ENCODE measurements at places on chromosomes 7 and 10.

DNA sequence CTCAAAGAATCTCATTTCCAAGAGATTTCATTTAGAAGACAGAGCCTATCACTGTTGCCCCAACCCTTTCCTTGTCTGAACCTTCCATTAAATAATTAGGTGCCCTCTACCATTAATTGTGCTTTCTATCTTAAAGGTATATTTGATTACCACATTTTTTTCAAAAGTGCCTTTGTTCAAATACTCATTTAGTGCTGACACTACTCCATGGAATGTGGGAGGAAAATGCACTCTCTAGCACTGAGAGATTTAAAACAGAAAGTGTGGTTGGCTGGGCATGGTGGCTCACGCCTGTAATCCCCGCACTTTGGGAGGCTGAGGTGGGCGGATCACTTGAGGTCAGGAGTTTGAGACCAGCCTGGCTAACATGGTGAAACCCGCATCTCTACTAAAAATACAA lies 119.8 kb downstream of the CACNA2D1 start:
- DNase-seq = no peak

GRCh38 chr10:98354491-98354890 lies 60.5 kb downstream of the PYROXD2 start:
- no peak for DNase-seq

DNA sequence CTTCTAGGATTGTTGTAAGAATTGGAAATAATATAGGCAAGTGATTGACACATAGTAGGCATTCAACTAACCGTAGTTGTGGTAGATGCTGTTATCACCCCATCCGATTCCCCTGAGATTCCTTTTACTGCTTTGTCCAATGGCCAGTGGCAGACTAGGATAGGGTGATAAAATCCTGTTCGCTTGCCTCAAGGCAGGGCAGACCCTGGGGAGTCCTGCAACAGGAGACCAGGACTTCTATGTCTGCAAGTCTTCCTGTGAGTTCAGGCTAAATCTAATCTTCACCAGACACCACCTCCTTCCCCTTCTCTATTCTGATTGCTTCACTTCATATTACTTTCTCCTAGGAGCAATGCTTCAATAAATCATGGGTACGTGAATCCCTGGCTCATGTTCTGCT lies 42.8 kb upstream of the CREB5 start:
- DNase-seq = no peak

DNA sequence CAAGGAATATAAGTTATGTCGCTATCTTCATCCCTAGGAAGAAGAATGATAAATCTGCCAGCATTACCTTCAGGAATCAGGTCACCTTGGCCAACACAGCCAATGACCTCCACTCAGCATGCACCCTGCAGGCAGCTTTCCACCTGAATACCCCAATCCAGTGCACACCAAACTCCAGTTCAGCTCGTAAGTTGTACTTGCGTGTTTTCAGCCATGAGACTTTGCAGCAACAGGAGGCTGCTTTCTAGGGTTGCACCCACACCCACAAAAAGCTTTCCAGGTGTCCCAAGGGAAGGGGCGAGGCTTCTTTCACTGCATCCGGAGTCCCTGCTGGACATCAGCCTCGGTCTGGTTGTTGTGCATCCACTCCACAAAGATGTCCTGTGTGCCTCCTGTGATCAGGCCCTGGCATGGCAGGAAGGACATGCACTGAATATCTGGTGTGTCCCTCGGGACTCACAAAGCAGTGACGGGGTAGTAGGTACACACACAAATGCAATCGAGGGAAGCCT lies 282.9 kb downstream of the GRID1 start:
- no peak for DNase-seq

DNA sequence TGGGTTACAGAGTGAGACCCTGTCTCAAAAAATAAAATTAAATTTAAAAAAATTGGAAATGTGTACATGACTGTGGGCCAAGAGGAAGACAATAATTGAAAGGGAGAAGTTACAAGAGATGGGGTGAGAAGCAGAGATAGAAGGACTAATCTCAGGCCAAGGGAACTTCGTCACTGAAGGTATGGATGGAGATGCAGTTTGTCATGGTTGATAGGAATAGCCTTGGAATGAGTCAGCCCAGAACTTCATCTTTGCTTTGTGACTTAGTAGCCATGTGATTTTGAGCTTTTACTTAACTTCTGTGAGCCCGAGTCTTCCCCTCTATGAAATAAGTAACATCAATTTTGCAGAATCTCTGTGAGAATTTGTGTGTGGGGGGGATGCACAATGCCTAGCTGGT lies 6.5 kb upstream of the PODXL start:
- no peak for DNase-seq

DNA sequence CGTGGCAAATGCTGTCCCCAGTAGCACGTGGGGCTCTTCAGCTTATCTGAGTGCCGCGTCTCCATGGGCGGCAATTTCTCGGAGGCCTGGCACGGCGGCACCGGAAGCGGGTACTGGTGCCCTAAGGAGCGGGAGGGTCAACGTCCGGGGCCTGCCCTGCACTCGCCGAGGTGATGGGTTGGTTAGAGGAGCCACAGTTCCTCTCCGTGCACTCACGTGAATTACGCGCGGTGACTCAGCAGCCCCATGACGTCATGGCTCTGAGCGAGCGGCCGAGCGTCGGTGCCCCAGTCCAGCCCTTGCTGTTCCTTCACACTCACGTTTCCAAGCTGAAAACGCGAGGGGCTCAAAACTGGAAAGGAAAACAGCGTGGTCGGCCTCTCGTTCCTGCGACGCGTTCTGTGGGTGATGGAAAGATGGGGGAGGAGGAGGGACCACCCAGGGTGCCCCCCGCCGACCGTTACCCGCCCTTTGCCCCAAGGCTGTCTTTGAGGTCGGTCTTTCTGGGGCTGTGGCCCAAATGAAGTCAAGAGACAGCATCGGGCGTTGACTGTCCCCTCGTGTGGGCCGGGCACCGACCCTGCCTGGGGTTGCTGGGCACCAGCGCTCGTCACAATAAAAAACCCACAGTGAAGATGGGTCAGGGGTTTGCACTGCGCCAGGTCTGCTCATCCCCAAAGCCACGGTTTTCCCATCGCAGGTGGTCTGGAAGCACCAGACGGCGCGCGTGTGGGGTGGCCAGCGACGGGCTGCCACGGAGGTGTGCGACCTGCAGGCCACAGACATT lies 70.4 kb upstream of the CFAP46 start:
- DNase-seq = no peak

- no peak for DNase-seq
Measured at GRCh38 chr7:108308903-108309302, 147.3 kb downstream of the NRCAM start.

Data from NCI-H187 (cell line).